ENCODE measurements at places on chromosomes 2 and 18.
A peak's percentile ranks its signal among the peaks of the same experiment; 100 is the strongest.

DNA sequence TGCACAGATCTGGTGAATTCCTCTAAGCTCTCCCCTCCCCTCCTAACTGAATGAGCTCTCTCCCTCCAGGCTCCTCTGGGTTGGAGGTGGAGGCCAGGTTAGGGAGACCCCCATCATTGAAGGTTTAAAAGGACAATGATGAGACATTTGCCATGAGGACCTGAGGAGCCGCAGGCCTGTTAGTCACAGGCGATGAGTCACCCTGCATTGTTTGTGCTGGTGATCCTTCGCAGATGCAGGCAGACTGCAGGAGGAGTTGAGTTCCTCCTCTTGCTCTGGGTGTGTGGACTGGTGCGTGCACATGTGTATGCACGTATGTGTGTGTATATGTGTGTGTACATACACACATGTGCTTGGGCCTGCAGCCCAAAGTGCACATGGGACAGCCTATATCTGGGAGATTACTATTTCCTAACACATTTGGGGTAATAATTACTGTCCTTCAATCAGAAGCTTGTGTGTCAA, 42.0 kb downstream of the MCFD2 start:
- DNase-seq, result peak; percentile 99

DNA sequence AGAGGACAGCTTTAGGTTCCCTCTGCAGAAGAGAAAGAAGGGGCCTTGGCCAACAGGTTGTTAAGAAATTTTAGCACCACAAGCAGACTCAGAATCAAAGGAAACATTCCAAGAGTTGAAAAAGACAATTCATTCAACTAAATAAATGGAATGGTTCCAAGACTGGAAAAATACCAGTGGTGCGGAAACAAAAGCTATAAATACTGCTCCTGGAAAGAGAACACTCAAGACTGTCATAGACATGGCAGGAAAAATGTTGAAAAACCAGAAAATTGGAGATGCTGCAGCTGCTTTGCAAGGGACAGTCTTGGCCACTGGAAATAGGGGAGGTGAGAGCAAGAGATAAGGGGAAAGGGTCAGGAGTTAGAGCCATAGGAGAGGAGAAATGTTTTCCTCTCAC, 312.7 kb upstream of the CYRIA start:
- DNase-seq, result no peak

- no peak for DNase-seq
Measured at GRCh38 chr2:25330273-25330672, 11.5 kb downstream of the DNMT3A start.

DNA sequence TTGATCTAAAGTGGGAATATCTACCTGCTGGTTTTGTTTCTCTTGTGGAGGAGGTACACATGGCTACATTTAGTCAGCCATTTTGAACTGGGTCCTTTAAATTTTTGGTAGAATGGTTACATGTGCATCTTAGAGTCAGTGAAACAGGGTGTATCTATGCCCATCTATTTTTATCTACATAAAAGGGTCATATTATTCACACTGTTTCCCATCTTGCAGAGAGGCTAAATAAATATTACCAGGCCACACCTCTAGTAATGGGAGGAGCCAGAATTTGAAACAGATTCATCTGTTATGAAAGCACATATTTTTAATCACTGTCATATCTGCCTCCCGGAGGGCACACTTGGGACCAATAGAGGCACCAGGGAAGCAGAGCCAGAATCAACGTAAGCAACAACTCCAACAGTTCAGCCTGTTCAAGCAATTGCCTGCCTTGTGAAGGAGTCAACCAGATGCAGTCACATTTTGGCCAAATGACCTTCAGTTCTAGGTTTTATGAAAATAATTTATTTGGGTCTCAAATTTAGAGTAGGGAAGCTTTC, 376.8 kb downstream of the TSN start:
- no peak for DNase-seq

DNA sequence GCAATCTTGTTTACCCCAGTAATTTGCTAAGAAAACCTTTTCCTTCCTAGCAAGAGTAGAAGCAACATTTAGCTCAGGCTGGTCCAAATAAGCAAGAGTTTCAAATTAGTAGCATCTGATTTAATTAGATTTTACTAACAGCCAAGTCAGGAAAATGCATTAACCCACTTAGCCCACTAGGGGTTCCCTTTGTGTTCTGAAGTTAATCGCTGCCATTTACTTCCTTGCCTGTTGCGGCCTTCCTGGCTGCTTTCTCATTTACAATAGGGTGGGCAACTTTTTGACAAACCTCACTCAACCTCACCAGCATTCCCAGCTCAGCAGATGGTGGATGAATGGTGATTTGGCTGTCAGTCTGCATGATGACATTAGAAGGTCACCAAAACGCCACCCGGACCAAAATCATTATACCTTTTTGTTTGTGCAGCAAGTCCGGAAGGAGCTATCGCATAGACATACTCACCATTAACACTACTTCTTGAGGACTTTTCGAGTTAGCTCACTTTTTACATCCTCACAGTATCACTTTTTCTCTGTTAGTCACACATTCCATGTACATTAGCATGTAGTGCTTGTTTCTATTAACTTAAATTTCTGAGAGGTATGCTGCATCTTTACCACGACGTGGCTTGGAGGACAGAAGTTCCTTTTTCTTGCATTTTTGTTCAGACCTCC, 101.5 kb upstream of the SETBP1 start:
- peak; percentile 6 for DNase-seq

GRCh38 chr18:62555135-62555534, 32.3 kb downstream of the ZCCHC2 start:
- no peak for DNase-seq

GRCh38 chr18:68417826-68418225, 297.1 kb downstream of the TMX3 start:
- no peak for DNase-seq

DNA sequence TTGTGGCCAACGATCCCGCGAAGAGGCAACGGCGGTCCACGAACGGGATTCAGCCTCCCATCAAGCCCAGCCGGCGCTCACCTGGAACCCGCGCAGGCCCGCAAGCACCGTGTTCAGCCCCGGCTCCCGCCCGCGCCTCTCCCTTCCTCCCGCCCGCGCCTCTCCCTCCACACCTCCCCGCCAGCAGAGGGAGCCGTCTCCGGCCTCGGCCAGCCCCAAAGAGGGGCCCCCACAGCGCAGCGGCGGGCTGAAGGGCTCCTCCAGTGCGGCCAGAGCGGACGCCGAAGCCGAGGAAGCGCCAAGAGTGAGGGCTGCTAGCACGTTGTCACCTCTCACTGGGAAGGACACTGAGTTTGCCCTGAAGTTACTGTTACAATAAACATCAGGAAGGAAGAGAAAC, 55.3 kb upstream of the LAPTM4A start:
- no peak for DNase-seq

GRCh38 chr2:69615078-69615625, 28.4 kb downstream of the AAK1 start:
- DNase-seq, result no peak

GRCh38 chr2:135916207-135916606, 40.0 kb upstream of the MCM6 start:
- peak; percentile 6 for DNase-seq

GRCh38 chr2:188819792-188820191, 154.4 kb upstream of the COL3A1 start:
- no peak for DNase-seq

DNA sequence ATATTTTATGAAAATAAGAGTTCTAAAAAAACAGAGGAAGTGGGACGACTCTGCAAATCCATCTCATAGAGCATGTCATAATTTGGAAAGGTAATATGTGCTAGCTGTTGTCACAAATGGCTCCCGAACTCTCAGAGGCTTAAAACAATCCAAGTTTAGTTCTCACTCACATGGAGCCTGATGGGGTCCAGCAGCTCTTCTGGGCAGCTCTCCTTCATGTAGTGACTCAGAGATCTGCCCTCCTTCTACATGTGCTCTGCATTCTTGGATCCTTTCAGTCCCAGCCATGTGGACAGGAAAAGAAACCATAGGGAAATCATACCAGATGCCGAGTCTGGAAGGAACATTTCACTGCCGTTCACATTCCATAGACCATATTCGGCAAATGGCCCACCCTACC, 180.1 kb upstream of the APCDD1 start:
- DNase-seq, result no peak

DNA sequence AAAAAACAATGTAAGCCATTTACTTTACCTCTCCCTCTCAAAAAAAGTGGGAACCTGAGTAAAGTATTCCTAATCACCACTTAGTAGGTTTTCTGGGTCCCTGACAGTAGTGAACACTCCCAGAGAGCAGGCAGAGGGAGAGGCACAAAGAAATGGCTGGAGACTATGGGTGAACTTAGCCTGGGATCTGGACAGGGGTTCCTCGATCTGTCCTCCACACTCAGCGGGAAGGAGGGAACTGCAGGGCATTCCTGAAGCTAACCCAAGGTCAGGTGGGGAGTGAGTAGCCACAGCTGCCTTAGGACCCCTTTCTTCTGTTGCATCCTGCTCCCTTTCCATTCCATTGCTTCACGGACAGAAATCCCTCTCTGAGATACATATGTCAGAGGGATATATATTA, 155.3 kb downstream of the TPGS2 start:
- DNase-seq, result no peak

GRCh38 chr2:28350196-28350595, 42.5 kb upstream of the FOSL2 start:
- DNase-seq, result no peak

DNA sequence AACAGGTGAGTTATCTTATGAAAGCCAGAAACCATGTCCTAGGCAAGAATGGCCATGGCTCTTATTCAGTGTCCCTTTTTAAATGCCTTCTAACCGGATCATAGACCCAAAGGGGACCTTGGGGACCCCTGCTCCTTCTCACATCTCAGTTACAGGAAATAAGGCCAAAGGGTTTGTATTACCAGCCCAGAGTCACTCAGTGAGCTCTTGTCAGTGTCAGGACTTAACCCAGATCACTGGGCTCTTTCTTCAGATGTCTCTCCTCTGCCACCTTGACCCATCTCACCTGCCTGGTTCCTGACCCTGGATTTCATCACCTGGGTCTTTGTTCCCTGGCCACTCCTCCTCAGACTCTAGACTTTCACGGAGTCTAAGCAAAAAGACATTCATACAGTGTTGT, 556.7 kb downstream of the CMPK2 start:
- DNase-seq, result no peak

GRCh38 chr2:36918307-36918706, 48.0 kb downstream of the STRN start:
- DNase-seq, result no peak

DNA sequence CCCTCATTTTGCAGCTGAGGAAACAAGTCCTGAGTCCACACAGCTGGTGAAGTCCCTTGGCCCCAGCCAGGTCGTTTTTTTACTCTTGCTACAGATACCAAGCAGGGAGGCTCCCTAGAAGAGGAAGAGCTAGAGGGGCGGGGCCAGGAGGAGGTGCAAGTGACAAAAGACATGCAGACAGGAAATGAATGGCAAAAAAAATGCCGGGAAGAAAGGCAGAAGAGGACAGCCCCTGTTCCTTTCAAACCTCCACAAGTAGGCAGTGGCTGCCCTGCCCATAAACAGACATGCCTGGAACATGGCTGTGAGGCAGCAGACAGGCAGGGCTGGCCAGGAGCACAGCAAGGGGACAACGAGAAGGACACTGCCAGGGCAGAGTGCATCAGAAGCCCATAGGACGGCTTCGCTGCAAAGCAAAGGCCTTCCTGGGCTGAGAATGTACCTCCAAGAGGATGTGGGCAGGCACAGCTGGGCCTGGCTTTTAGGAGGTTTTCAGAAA, 108.7 kb downstream of the ZBTB7C start:
- DNase-seq, result no peak

DNA sequence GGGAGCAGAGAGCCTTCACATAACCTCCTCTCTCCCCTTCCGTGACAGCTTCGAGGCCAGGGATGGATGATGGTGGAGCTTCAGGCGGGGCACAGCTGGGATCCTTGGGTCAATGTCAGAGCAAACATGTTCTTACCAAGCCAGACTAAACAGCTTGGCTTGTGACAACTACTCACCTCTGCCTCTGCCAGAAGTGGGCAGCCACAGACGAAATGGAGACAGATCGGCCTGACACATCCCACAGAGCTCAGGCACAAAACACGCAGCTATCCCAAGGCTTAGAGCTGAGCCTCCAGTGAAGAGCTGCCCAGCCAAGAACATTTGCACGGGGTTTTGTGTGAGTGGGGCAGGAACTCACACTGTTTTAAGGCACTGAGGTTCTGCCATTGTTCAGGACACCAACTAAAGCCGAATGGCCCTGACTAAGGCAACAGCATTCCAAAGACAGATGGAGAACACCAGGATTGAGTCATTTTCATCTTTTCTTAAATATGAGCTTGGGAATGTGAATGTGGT, 12.8 kb downstream of the PXDN start:
- DNase-seq, result no peak

DNA sequence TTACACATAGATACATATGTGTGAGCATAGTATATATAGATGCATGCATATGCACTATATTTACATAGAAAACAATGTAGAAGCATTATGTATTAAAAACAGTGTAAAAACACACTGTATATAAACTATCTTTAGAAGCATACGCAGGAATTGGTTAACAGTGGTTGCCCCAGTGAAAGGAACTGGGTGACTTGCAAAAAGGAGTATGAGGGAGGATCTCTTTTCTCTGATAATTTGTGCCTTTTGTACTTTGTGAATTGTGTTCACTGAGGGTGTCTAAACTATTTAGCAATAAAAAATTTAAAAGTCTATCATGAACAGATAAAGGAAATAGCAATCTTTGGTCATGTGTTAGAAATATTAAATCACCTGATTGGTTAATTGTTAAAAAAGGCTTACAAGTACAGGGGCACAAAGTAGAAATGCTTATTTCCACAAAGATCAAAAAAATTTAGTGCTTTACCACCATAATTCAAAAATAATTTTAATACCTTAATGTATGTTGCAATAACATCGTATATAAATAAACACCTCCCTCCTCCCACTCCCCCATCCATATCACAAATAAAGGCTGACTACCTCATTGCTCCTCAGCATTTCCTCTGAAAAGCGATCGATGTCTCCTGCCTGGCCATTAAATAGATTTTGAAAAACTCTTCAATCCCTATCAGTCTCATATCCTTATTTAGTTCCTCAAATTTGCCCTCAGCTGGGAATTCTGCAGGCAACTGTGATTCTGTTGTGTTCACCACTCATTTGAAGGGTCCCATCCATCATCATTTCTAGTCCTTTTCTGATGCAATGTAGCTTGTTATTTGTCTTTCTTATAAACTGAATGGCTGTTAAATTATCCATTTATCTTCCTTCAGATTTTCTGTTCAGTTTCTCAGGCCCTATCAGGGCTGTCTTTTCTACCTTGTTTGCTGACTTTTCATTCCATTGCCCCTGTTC, 257.3 kb downstream of the AGPS start:
- DNase-seq, result no peak

GRCh38 chr18:57234346-57234745, 87.5 kb downstream of the BOD1L2 start:
- no peak for DNase-seq
